ENCODE measurements at places on chromosomes 5 and 9.

- DNase-seq, result no peak
These were observed 4.5 kb downstream of the ZNF608 start for GRCh38 chr5:124741711-124742496.

DNA sequence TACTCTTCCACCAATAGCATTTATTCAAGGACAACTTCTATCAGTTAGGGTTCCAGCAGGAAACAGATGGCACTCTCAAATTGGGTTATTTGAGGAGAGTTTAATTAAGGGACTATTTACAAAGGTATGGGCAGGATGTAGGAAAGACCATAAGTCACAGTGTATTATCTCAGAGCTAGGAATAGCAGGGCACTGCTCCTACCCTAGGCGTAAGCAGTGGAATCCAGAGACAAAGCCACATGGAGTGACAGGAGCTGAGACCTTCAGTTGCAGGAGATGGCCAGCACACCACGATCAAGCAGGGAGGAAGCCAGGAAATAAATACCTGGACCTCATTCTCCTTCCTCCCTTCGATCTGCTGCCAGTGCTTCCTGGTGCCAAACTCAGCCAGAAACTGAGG, 274.9 kb upstream of the SLC30A5 start:
- DNase-seq, result no peak

DNA sequence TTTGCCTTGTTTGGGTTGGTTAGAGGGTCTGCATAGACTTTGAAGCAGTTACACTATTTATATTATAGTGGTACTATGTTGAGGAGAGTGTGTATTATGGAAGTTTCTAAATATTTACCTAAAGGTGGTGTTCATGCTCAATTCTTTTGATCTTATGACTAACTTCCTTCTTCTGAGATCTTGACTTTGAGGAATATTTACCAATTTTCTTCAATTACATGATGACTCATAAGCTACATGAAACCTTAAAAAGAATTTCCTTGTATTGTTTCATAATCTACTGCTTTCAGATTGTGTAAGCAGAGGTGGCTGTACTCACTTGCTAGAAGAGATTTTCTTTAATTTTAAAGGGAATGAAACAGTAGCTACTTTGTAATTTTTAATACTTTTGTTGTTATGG, 276.1 kb downstream of the TAF11L14 start:
- DNase-seq, result no peak

DNA sequence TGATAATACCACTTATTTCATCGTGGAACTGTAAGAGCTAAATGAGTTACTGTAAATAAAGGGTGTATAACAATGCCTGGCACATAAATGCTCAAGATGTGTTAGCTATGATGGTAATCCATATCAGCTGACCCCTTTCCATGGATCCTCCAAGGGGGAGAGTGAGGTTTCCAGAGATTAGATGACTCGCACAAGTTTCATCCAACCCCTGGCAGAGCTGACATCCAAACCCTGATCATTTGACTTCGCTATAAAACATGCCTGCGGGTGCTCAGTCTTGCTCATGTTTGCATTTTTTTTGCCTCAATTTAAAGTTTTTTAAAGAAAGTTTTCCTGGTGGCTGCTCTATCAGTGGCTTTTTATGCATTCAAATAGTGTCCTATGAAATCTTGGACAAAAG, 145.7 kb upstream of the SMIM23 start:
- DNase-seq, result no peak

- no peak for DNase-seq
These were observed 189.8 kb downstream of the PCSK1 start for GRCh38 chr5:96243203-96243602.

GRCh38 chr5:111859533-111860270, 102.7 kb upstream of the NREP start:
- DNase-seq, result no peak

GRCh38 chr9:114037961-114038723, 40.0 kb downstream of the AMBP start:
- peak; percentile 51 for DNase-seq

Measured in NCI-H2171 treated with DMSO at 0.1 percent for 48 hours (cell line).